Left ventricle myocardium superior (tissue), 1 donor: ENCODE measurements at places on chromosomes 6 and 20. TPM values are rescaled to one million over a fixed set of nuclear protein-coding genes. Genes with fewer than 3 reads are reported as not detected.

BEND3 gene
- 1.2 TPM for total RNA-seq

RSPH3 gene
- 12.1 TPM for total RNA-seq

OR2H1 gene
- total RNA-seq, result not detected

SLC44A4 gene
- not detected for total RNA-seq

ACTL10 gene
- 0.40 TPM for total RNA-seq

SDC4 gene
- 76.9 TPM for total RNA-seq
